ENCODE measurements at places on chromosomes 12 and 14.

DNA sequence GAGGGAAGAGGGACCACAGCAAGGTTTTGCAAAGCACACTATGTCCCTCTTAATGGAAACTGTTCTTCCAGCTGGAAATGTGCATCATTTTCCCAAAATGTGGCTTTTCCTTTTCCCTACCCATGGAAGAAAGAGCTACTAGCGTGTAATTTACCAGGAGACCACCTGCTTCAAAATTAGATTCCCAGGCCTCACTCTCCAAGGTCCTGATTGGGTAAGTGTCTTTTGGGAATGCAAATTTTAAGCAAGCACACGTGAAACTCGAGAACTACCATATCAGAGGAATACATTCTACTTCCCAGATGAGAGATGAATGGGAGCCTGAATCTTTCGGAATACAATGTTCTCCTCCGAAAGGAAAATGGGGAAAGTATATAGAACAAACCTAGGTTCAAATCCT is 201.6 kb upstream of the NOS1 start:
- no peak for DNase-seq

DNA sequence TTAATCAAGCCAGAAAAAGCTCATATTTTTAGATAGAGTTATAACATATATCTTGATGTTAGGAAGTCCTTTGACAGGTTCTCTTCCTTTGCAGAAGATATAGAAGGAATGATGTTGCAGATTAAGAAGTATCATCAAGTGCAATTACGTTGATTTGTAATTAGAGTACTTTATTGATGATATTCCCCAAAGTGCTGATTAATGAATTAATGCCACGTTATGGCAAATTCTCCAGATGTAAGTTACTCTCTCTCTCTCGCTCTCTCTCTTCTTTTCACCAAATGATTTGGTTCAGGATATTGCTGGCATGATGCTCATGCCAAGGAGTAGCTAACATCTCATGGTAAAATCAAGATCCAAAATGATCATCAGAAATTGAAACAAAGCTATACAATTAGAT is 18.1 kb upstream of the CAND1 start:
- no peak for DNase-seq

GRCh38 chr12:56749853-56750252 is 2.3 kb downstream of the PRIM1 start:
- no peak for DNase-seq

GRCh38 chr12:105933671-105934665 is 204.8 kb downstream of the NUAK1 start:
- no peak for DNase-seq

DNA sequence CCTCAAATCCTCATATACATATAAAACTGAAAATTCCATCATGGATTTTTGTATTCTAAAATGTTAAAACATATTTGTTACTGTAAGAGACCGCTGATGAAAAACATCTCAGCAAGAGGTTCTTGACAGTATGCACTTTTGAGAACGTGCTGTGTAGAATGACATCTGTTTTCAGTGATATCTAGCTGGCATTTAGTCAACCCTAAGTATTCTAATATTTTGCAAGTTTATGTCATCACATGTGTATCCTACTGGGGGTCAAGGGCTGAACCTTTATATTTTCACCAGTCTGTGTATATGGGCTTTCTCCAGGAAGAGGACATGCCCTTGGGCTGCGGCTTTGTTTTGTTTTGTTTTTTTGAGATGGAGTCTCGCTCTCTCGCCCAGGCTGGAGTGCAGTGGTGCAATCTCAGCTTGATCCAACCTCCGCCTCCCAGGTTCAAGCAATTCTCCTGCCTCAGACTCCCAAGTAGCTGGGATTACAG is 22.0 kb upstream of the YARS2 start:
- no peak for DNase-seq

DNA sequence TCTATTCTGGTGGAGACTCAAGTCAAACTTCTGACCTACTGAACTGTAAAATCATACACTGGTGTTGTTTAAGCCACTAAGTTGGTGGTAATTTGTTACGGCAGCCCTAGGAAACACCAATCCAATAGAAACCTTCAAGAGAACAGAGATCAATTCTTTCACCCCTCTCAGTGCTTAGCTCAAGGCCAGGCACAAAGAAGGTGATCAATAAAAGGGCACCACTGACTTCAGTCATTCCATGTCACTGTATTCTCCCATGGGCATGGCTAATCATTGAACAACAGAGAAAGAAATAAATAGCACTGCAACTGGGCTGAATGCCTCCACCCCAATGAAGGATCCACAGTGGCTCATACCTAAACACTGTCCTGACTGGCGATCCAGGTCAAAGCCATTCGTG is 7.3 kb downstream of the FBLN5 start:
- no peak for DNase-seq

DNA sequence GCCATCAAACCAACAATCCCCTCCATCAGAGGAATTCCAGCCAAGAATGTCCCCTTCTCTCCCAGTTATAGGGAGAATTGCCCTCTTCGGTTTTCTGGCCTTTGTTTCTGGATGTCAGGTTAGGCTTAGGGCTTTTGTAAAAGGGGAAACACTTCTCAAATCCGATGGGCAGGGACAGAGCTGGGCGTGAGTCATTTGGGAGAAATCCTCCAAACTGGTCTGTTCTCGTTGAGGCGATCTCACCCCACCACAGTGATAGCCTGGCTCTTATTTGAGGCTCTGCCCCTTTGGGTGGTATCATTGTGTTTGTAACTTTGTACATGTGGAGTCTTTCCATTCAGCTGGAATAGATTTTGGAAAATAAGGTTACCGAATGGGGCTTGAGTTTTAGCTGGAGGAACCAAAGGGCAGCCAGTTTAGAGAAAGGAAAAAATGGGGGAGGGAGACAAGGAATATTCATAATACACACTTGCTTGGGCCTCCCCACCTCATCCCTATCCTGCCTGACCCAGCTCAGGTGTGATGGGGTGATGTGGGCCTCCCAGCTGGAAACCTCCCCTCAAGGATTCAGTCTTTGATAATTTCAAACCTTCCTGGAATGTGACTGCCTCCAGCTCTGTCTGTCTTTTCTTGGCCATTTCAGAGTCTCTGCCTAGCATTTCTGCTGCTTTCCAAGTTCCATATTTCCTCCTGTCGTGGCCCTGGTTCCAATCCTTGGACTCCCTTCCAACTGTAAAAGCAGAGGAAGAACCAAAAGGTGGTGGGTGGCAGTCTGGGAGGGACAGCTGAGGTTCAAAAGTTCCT is 7.5 kb downstream of the HOXC4 start:
- no peak for DNase-seq

- no peak for DNase-seq
Measured at GRCh38 chr14:101458741-101459550, 102.3 kb upstream of the DIO3 start.

DNA sequence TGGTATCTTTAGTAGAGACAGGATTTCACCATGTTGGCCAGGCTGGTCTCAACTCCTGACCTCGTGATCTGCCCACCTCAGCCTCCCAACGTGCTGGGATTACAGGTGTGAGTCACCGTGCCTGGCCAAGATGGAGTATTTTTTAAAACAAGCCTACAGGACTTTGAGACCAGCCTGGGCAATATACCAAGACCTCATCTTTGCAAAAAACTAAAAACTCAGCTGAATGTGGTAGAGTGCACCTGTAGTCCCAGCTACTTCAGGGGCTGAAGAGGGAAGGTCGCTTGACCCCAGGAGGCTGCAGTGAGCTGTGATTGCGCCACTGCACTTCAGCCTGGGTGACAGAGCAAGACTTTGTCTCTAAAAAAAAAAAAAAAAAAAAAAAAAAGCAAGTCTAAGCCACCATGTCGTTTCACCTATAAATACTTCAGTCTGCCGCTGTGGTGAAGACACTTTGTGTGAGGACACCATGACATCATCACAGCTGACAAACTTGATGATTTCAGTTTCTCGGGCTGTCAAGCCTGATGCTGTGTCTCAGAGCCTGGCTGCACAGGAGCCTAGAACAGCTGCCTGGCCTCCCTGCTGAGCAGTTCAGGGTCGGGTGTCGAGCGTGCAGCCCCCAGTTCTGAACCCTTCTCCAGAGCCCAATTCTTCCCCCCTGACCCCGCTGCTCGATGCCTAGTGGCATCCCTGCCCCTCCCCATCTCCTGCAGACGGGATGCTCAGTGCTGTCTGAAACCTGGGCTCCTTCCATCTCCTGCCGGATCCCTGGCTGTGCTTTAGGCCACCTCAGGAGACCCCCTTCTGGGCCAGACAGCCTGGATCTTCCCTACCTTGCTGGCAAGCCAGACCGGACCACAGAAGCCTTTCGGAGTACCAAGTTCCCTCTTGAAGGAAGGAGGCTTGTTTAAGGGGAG is 119.2 kb upstream of the EVL start:
- no peak for DNase-seq

DNA sequence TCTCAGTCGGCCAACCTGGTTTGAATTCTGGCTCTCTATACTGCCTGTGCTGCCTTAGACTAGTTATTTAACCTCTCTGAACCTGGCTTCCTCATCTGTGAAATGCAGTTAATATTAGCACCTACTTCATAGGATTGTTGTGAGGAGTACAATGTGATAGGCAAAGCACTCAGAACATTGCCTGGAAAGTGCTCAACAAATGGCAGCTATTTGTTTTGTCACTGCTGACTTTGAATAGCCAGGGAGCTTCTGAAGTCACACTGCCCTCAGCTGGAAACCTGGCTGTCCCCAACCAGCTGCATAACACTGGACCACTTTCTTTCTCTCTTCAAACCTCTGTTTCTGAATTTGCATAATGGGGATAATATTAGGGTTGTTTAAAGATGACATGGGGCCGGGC is 9.6 kb downstream of the TMEM30B start:
- DNase-seq, result no peak

GRCh38 chr12:23744696-23745095 is 204.8 kb downstream of the SOX5 start:
- DNase-seq, result no peak

- DNase-seq, result no peak
Measured at GRCh38 chr12:5227708-5228373, 184.2 kb downstream of the KCNA5 start.

GRCh38 chr12:9673404-9674225 is 4.1 kb downstream of the CLEC2D start:
- DNase-seq, result no peak

DNA sequence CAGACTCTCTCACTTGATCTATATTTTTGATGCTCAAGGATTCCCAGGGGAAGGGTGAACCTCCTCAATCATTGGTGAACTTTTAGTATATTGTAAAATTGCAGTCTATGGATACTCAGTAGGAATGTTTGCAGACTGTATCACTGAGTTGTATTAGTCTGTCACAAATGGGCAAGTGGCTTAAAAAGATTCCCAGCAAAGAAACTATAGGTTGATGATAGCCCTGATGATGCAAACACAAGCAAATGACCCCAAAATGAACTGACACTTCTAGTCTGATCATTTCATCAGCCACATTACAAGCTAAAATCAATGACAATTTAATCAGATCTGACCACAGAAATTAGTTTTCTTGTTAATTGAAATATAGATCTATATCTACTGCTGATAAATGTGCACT is 59.5 kb downstream of the RTN1 start:
- DNase-seq, result no peak

- no peak for DNase-seq
Measured at GRCh38 chr14:85315290-85315689, 214.7 kb upstream of the FLRT2 start.

DNA sequence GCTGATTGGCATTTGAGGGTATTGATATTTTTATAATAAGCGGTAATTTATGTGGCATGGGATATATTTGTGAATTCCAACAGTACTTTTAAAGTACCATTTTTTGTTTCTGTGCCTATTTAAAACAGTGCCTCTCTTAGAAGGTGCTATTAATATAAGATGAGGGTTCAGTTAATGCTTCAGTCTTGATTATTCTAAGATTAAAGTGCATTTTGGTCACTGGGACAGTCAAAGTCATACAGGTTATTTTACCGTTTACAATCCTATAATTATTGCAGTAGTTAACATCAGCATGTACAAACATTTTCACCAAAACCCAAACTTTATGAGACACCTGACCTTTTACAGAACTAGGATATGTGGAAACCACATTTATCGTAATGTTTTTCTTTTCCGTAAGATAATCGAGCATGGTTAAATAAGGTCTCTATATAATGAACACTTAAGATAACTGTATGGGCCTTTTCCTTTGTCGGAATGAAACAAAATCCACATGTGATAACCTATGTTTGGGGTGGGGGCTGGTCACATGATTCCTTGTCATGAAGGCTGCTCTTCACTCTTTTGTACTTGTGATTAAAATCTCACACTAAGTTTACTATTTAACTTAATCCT is 37.7 kb upstream of the DNM1L start:
- no peak for DNase-seq

- no peak for DNase-seq
Measured at GRCh38 chr12:70365398-70365647, 767 bp upstream of the KCNMB4 start.

DNA sequence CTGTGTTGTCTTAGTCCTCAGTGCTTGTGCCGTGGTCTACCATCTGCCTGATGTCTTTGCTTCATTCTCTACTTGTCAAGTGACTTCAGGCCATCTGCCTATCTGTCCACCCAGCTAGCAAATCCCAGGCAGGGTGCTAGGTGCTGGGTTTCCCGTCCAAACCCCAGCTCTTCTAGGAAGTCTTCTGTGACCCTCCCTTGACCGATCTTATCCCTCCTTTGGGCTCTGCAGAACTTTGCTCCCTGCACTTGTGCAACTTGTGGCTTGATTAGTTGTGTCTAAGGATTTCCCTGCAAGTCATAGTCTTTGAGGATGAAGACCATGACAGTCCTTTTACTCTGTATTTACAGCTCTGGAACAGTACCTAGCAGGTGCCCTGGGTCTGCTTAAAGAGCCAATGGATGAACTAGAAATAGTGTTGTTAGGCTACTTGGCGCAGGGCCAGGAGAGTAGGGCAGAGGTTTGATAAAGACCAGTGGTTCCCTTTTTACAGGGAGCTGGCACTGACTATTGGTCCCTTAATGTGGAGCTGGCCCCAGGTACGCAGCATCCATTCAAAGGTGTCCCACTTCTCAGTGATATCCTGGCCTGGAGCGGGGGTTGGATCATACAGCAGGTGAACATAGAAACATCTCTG is 60.1 kb downstream of the ADCK1 start:
- DNase-seq, result no peak

DNA sequence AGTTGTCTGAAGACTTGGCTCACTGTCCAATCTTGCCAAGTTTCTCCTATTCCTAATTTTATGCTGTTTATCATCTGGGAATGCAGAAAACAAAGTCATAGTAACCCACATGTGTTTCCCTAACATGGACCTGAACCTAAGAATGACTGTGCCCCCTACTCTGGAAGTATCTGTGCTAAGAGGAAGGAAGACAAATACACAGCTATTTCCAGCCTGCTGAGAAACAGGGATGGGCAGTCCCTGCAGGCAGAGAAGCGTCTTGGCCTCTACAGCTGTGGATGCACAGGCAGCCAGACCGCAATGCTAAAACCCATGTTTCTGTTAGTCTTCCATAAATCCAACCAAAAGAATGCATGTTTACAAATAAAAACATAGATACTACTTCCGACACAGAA is 56.2 kb downstream of the DUSP16 start:
- DNase-seq, result no peak

- DNase-seq, result no peak
Measured at GRCh38 chr14:73731111-73731510, 16.9 kb upstream of the PNMA1 start.

GRCh38 chr14:33484264-33484663 is 466.6 kb downstream of the EGLN3 start:
- no peak for DNase-seq
